Karpas-422 (cell line): ENCODE measurements at places on chromosomes 13 and 19. TPM values are rescaled to one million over a fixed set of nuclear protein-coding genes. Genes with fewer than 3 reads are reported as not detected.

The SHC2 gene
- total RNA-seq: not detected in 2 replicates

The KLC3 gene
- not detected in 2 replicates for total RNA-seq

DNA sequence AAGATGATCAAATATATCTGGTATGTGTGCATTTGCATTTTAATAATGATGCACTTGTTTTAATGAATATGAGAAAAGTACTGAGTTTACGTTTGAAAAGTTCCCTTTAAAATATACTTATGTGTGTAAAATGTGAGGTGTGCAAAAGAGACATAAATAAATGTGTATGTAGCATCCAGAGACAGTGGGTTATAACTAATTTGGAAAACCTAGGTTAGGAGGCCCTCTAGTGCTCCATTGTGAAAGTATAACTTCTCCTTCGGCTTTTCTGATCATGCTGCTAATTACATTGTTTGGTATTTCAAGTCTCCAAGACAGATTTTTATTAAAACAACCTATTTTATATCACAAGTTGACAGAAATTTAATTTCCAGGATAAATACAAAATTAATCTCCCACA, 30.1 kb downstream of the SCEL start:
- peak; percentile 73 for DNase-seq

The KCNK6 gene
- not detected in 2 replicates for total RNA-seq

DNA sequence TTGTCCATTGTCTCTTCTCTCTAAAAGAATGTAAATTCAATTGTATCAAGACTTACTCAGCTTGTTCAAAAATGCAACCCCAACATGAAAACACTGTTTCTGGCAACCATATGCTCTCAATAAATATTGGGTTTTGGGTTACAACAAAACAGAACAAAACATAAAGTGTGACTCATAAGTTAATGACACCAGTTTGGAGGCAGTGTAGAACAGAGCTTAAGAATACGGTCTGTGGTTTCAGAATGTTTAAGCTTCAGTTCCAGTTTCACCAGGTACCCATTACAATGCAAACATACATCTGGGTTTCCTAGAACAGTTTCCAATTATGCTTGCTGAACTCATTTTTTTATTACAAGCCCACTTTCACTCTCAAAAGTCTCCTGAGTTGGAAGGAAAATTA, 285.8 kb upstream of the PCDH9 start:
- no peak for DNase-seq

GRCh38 chr13:84050536-84050935, 168.3 kb upstream of the SLITRK1 start:
- no peak for DNase-seq

DNA sequence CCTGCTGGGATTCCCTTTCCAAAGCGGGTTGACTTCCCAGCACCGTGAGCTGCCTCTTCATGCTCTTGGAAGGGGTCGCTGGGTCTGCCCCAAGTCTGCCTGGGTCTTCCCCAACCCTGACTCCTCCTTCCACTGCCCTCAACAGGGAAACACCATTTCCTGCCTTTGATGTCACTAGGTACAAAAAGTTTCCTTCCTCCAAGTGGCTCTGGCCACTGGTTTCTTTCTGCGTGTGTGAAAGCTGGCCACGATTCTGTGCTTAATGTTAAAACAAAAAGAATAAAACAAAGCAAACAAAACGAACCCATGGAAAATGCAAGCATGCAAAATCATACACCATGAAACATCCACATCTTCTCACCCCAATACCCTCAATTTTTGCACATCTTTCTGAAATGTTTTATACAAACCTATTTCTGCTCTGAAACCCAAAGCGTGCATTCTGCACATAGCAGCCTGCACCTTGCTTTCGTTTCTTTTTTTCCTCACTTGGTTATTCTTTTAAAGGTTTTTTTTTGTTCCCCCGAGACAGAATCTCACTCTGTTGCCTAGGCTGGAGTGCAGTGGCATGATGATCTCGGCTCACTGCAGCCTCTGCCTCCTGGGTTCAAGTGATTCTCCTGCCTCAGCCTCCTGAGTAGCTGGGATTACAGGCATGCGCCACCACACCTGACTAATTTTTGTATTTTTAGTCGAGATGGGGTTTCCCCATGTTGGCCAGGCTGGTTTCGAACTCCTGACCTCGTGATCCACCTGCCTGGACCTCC, 12.5 kb upstream of the TNFSF9 start:
- peak; percentile 44 for DNase-seq

GRCh38 chr19:58554494-58555368, at the start of gene CHMP2A:
TSS of gene CHMP2A (minus strand) at chr19:58555105. CDS start at chr19:58554212, 893 bp downstream.
- DNase-seq: peak; percentile 95

The RFPL4A gene
- 0.22 TPM in 1 of 2 replicates, not detected in the other for total RNA-seq

- peak; percentile 76 for DNase-seq
These were observed 2.4 kb downstream of the DHX34 start for GRCh38 chr19:47351548-47351947.

The LSR gene
- 0.63 and 1.2 TPM in 2 replicates for total RNA-seq

DNA sequence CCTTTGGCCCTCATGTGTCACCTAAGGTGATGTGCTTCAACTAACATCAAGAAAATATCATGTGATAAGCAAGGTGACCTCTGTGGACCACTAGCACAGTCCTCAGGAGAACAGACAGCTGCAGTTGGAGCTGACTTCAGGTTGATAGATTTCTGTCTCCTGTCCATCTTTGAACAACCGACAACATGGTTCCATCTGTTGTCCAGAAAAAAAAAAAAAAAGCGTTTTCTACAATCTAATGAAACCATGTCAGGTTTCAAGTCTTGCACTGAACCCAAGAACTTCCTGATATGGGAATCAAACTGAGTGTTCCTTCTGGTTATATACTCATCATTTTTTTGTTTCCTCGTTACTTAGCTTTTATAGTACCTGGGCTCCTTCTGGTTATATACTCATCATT, 75.7 kb downstream of the LHFPL6 start:
- no peak for DNase-seq

The CPAMD8 gene
- total RNA-seq: not detected in 2 replicates

DNA sequence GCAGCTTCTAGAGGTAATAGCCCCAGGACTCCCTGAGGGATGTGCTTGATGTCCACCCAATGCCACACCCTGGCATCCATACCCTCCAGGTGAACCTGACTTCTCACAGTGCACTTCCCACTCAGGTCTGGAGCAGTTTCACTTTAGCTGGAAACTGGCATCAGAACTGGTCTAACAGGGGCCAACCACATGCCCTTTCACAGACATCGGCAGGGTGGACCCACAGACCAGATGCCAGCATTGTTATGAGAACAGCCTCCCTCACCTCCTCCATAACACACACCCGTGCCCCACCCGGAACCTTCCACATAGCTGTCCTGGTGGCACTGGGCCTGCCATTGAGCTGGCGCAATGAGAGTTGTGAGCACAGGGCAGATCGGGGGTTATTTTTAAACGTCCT, 77.4 kb upstream of the GPR12 start:
- DNase-seq: no peak

GRCh38 chr13:34421347-34421719, 520.7 kb upstream of the NBEA start:
- DNase-seq: peak; percentile 46

GRCh38 chr19:1862068-1862423, 1.3 kb downstream of the KLF16 start:
- DNase-seq: no peak

- no peak for DNase-seq
These were observed 47.2 kb downstream of the CHST8 start for GRCh38 chr19:33668968-33669367.

DNA sequence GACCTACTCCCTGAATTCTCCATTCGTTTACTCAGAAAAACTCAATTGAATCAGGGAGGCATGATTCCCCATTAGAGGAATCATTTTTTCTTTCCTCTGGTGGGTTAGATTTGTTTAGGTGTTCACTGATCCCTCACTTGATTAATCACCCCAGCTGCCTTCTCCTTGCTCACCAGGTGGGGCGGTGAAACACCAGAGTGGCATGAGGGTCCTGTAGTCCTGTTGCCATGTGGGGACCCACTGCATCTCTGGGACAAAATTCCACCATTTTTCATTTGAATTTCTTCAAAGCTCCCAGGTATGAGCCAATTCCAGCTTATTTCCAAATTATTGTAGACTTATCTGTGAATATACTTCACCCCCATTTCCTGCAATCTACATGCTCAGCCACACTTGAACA, 462.7 kb upstream of the ZNF507 start:
- peak; percentile 67 for DNase-seq

The TTC9B gene
- total RNA-seq: not detected in 2 replicates

GRCh38 chr13:79479882-79480281, 1.1 kb upstream of the NDFIP2 start:
- no peak for DNase-seq
